ENCODE measurements at places on chromosomes 3 and 15.
A peak's percentile ranks its signal among the peaks of the same experiment; 100 is the strongest.

GRCh38 chr3:15606434-15606891 is 4.9 kb downstream of the BTD start:
- DNase-seq = no peak

GRCh38 chr15:27464941-27465612 is 494.1 kb downstream of the GABRG3 start:
- DNase-seq = no peak

- DNase-seq = no peak
Measured at GRCh38 chr15:71945012-71945411, 134.7 kb downstream of the NR2E3 start.

GRCh38 chr15:98720031-98720430 is 71.7 kb downstream of the IGF1R start:
- DNase-seq = no peak

- DNase-seq = peak; percentile 41
Measured at GRCh38 chr3:159829539-159830227, 159.0 kb upstream of the IL12A start.

DNA sequence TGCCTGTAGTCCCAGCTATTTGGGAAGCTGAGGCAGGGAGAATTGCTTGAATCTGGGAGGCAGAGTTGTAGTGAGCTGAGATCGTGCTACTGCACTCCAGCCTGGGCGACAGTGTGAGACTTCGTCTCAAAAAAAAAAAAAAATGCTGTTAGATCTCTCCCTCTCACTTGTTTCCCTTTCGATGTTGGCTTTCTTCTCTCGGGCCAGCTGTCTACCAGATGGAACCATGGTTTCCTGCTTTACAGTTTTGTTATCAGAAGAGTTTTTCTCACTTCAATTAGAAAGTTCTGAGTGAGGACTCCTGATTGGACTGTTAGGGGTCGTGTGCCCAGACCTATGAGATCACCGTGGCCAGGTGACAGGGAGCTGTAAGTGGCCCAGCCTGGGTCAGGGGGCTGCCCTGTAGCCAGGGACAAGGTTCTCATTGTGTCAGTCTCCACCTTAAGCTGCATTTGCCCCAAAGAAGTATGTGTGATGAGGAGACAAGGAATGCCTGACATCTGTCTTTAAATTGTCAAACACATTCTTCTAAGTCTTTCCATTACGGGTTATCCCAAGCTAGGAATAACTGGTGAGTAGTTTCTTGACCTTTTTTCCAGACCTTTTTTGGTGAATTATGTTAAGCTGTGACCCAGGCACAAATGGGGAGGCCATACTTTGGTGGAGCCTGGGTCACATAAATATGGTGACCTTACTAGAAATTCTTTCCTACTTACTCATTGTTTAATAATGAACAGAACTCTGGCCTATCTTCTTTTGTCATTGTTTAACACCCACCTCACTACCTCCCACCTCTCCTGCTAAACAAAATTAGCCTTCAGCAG is 25.2 kb downstream of the SNAPC5 start:
- no peak for DNase-seq

DNA sequence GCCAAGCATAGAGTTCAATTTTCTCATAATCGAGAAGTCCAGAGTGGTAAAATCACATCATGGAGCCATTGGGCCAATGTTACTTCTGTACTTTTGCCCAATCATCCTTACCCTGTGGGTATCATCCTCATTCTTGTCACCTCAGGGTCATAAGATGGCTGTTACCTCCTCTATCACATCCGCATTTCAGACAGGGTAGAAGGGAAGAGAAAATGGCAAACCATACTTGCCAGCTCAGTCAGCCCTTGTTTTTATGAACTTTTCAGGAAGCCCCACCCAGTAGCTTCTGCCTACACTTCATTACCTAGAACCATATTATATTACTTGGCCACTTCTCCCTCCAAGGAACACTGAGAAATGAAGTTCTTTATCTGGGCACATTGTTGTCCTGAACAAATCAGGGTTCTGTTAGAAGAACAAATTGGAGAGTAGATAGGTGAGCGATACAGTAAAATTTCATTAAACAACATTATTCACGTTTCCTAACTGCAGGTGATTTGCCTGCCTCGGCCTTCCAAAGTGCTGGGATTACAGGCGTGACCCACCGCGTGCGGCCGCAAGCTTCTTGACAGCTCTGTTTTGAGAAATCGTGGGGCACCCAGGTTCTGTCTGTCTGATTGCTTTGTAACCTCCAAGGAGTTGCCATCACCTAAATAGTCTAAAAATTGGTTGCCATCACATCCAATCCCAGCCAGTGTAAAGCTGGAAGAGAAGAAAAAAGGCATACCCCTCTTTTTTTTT is 34.5 kb upstream of the RPN1 start:
- no peak for DNase-seq

GRCh38 chr15:94236608-94237007 is 5.2 kb downstream of the MCTP2 start:
- no peak for DNase-seq

DNA sequence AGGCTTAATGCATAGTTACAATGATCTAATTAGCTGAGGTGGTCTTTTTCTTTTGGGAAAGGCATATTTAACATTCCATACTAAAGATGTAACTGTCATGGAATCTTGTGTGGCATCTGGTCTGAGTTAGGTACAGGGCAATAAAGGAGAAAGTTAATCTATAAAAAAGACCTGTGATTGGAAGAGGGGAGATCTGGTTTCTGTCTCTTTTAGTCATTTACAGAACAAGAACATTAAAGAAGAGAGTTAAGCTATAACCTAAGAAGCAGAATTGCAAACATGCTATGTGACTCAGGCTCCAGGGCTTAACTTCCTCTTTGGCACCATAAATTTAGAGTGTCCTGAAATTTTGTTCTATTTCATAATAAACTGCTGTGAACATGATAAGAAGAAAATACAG is 47.2 kb upstream of the MME start:
- no peak for DNase-seq

DNA sequence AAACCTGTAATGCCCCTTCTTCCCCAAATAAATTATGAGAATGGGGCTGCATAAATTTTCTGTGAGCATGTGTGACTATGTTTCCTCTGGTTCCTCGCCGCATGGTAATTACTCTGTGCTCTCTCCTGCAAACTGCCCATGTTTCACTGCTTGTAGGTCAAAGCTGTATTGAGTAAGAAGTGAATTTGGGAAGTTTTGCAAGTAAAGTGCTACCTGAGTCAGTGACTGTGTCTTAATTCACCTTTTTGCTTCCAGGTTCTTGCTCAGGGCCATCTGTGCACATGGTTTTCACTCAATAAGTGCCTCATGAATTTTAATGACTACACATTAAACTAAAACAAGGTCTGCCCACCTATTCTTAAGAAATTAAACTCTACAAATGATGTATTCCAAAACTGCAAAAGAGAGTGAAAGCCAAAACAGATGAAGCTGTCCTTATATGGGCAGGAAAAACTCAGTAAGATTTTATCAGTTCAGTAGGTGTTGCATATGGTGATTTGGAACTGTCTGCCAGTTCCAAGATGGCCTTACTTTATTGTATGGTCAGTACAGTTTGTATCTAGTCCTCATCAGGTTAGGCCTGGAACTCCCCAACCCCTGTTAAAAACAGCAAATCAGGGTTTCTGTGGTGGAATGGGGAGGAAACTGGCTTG is 100.0 kb downstream of the LPP start:
- no peak for DNase-seq

DNA sequence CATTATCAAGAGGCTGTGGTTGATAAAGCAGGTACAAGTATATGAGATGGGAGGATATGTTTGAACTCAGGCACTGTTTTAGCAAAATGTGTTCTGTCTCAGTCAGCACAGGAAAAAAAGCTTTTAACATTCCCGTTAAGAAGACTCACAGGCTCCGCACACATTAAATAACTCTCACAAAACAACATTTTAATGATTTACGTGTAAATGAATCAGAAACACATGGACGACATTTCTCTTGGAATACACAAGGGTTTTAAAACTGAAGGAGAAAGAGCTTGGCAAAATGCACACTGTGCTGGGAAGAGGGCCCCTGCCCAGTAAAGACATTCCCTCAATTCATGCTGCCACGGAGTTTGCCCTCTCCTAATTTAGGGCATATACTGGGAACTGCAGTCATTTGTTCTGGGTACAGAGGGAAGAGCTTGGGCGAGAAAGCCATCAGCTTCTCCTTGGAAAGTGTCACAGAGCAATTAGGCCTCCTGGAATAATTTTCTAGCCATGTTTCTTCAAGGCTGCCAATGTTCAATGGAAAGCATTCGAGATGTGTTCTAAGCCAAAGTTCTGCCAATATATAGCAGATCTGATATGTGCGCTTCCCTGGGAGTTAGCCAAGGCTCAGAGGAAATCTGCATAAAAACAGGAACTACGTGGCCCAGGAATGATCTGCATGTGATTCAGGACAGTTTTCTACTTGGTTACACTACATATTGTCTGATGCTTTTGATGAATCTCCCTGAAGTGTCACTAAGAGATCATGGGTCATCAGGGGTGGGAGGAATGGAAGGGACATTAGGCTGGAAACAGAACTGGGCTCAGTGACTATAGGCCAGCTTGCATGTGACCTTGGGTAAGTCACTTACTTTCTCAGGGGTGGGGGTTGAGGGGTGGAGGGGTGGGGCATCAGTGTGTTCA is 2.2 kb upstream of the MASP1 start:
- DNase-seq = no peak

DNA sequence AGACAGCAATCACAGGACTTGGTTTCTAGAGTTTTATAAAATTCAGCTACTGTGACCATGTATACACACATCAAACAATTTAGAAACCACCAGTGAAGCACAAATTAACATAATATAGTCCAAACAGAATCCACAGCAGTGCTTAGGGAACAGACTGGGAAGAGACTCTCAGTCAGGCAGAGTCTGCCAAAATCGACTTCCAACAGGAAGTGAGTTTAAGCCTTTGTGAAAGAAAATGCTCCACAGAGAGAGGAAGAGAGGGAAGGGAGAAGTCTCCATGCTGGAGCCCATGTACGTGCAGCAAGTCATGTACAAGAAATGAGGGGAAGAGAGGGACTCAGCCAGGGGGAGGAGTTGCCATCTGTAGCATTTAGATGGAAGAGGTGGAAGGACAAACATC is 172.6 kb downstream of the IL5RA start:
- no peak for DNase-seq

DNA sequence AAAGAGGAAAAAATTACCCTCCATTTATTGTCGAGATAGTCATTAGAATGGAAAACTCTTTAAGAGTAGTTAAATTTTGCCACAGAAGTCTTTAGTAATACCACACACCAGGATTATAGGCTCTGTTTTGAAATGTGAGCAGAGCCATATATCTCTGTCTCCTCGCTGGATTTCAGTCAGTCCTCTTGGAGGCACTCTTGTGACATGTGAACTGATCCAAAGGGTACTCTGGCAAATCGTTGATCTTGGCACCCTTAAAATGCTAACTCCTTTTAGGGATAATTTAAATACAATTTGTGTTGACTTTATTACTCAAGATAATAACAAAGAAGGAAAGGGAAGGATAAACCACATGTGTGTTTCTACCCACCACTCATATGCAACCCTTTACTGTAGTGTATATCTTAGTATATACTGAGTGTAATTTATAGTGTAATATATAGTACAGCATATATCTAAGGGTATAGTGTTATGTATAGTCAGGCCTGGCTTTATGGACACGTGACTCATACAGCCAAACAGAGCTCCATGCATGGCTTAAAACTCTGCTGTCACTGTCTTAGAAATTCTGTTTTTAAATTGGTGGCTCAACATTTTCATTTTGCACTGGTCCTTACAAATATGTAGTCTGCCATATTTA is 12.3 kb upstream of the KPNA4 start:
- no peak for DNase-seq

GRCh38 chr3:29267226-29267625 is 13.6 kb upstream of the RBMS3 start:
- no peak for DNase-seq

DNA sequence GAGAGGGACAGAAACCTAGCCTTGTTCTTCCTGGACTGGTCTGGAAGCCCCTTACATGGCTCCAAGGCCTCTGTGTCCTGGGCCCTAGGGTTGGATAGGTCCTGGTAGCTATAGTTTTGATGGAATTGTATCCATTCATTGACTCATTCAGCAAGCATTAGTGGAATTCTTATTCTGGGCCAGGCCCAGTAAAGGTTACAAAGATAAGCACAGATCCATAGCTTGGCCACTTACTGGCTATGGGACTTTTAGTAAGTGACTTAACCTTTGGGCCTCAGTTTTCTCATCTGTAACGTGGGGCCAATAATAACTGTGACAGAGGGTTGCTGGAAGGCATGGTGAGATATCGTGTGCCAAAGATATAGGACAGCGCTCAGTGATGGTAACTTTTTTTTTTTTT is 13.6 kb upstream of the DAG1 start:
- DNase-seq = no peak

DNA sequence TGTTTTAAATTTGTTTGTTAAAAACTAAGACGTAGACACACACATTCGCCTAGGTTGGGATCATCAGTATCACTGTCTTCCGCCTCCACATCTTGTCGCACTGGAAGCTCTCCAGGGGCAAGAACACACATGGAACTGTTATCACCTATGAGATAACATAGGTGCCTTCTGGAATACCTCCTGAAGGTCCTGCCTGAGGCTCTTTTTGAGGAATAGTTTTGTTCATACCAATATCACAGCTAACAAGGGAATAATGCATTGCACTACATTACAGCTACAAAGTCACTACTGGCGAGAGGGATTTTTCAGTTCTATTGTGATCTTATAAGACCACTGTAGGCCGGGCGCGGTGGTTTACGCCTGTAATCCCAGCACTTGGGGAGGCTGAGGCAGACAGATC is 29.9 kb downstream of the ZWILCH start:
- no peak for DNase-seq

DNA sequence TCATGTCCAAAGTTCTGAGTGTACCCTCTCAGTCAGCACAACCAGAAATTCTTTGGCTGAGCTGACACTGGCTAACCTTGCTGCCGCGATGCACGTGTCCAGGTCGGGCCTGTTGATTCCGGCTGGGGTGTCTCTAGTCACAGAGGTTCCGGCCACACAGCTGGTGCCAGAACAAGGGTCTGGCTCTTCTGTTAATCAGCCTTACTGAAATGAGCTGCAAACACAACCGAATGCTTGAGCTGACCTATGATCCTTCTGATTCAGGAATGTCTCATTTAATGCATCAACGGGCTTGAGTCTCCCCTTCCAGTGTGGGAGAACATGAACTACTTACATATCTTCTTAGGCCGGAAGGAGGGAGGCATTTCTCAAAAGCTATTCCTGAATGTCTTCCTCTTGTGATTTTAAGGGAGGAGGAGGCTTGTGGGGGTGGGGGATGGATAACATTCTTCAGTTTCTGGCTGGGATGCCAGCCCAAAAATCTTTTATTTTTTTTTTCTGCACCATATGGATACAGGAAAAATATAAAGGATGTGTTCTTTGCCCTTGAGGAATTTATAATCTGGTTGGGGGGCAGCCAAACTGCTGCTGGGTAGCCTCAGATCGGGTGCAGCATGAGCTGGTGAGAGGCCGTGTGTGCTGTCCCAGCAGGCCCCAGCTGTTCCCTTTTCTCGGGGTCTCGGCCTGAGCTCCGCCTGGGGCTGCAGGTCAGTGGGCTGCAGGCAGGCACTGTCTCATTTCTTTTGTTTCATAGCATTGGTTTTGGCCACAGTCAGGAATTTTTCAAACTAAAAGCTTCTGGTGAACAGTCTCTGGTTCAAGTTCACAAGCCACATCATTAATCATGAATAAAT is 319.1 kb upstream of the TBL1XR1 start:
- DNase-seq = no peak

GRCh38 chr3:97885931-97886824 is 64.4 kb downstream of the CRYBG3 start:
- no peak for DNase-seq

- DNase-seq = no peak
Measured at GRCh38 chr15:64947211-64947610, 35.5 kb downstream of the ANKDD1A start.

GRCh38 chr3:105829229-105829628 is 39.6 kb downstream of the CBLB start:
- DNase-seq = no peak

Data from substantia nigra (tissue), 51 donors.